Hepatic stellate cell (primary cell): ENCODE measurements at places on chromosomes 1 and 21.
A peak's percentile ranks its signal among the peaks of the same experiment; 100 is the strongest.

- DNase-seq = no peak
Measured at GRCh38 chr1:186183970-186184628, 191.0 kb downstream of the TPR start.

DNA sequence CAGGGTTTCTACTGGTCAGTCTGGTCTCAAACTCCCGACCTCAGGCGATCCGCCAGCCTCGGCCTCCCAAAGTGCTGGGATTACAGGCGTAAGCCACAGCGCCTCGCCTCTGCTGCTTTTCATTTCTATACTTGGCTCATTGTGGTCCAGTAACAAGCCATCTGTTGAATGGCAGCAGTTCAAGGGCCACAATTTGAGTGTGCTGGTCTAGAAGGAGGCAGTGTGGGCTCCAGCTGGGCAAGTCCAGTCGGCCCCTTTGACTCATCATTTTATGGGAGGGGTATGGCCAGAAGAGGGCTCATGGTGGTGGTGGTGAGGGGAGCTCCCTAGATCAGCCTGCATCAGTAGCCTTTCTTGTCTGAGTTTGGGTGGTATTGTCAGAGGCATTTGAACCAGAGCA is 33.2 kb downstream of the ATP8B2 start:
- no peak for DNase-seq

DNA sequence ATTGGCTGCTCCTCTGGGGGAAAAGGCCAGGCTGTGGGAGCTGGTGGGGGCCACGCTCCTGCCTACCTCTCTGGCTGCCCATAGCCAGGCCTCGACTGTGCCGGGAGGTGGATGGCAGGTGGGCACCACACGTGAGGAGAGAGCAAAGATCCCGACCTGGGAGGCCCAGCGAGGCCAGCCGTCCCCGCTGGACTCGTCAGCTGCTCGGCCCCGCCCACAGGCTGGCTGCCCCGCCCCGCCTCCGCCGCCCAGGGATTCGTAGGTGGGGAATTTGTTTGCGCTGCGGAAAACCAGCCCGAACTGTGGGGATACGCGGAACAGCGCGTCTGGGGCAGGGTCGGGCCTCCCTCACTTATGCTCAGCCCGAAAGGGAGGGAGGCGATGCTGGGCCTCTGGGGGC is 31.7 kb downstream of the TP73 start:
- DNase-seq = no peak

GRCh38 chr1:208129060-208129459 is 115.1 kb downstream of the PLXNA2 start:
- DNase-seq = no peak

DNA sequence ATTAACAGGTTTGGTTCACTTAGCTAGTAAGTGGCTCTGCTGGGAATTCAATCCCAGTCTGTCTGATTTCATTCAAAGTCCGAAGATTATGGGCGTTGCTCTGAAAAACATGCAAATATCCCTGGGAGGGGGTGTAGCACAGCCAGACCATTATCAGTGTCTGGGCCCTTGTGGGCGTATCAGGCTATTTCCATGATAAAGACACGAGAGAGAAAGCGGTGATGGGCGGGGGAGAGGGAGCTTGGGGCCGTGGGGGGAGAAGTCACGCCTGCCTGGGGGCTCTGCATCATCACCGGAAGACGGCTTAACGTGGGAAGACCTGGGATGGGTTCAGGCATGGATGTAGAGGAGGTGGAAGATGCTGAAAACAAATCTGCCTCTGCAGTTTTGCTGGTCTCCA is 25.8 kb downstream of the IL6R start:
- DNase-seq = no peak

DNA sequence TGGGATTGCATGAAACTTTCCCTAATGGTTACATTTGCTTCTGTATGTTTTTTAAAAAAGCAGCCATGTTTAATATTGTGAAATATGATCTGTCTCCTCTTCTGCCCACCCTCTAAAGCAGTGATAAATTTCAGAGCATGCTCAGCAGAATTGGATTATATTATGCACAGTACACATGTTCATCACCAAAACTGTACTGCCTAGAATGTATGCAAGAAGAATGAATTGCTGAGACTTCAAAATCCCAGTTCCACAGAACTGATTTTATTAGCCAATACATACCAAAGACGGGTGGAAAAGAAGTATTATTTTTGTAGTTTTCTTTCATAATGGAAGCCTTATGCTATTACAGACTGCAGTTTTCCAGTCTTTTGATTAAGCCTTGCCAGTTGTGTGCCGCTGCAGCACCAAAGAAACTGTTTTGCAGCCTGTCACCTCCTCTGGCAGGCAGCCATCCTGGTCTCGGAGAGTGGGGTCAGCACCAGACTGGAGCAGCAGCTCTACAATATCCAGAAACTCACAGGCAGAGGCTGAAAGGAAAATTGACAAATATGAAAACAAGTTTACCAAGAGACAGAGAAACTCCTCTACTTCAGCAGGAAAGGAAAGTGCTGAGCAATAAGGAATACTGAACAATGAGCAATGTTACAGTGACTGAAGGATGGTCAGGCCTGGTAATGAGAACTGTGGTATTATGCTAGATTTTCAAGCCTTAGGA is 58.1 kb downstream of the LHX4 start:
- DNase-seq = no peak

GRCh38 chr1:184811439-184812111 is 56.9 kb upstream of the EDEM3 start:
- DNase-seq = no peak

- DNase-seq = no peak
Measured at GRCh38 chr1:121443001-121443540, 258.3 kb downstream of the SRGAP2C start.

DNA sequence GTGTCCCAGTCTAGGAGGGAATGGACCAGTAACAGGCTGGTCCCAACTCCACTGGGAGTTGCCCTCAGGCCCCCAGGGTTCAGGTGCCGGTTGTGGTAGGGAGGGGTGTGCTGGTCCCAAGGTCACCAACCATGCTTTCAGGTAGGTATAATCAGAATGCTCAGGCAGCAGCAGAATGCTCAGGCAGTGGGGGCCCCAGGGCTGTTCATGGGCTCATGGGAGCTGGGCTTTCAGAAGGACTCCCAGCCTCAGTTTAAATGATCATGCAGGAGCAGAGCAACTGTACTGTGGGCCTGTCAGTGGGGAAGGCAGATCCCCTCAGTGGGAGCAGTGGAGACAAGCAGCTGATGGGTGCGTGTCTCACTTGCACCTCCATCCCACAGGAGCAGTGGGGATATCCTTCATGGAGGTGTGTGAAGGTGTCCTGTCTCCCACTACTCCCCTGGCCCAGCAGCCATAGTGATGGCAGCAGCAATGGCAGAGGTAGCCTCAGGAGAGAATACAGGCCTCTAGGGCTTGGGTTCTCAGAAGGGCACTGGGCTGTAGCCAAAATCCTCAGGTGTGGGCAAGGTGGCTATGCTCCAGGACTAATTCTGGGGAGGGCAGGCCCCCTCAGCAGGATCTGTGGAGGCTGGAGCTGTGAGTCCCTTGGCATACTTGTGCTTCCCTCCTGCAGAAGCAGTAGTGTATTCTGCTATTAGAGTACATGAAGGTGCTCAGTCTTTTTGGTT is 917.3 kb upstream of the B3GALT2 start:
- DNase-seq = no peak

GRCh38 chr1:222702210-222702609 is 10.1 kb downstream of the AIDA start:
- no peak for DNase-seq

- DNase-seq = no peak
Measured at GRCh38 chr1:9200441-9200840, 34.1 kb upstream of the H6PD start.

- DNase-seq = no peak
Measured at GRCh38 chr1:151197863-151198253, 494 bp upstream of the PIP5K1A start.

DNA sequence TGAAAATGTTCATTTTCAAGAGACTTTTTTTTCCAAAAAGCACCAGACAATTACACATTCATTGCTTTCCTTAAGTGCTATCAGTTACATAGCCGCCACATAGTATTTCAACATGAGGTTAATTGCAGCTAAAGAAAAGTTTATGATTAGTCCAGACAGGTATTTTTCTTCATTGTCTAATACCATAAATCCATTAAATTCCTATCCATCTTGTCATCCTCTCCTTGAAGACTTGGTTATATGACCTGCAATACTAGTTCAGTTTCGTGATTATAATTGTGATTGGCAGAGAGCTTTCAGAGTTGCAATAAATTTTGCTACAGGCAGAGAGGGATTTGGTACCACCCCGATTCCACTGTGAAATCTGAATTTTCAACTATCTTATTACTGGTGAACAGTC is 437.7 kb downstream of the GPATCH2 start:
- DNase-seq = no peak

DNA sequence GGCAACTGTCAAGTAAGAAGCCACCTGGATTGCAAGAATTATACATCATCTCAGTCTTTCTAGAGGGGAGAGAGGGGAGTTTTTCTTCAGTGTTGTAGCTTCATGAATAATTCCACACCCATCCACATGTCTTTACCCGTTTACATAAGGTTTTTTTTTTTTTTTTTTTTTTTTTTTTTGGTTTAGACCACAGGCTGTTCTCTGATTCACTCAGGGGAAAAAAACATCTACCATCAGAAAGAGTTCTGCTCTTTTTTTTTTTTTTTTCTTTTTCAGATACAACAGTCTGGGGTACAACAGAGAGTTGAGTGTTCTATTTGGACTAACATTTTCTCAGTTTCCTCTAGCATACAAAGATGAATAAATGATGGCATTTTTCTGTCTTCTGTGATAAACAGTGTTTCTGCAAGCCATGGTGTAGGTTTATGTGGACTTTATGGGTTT is 4.9 kb upstream of the KIF14 start:
- peak; percentile 31 for DNase-seq

DNA sequence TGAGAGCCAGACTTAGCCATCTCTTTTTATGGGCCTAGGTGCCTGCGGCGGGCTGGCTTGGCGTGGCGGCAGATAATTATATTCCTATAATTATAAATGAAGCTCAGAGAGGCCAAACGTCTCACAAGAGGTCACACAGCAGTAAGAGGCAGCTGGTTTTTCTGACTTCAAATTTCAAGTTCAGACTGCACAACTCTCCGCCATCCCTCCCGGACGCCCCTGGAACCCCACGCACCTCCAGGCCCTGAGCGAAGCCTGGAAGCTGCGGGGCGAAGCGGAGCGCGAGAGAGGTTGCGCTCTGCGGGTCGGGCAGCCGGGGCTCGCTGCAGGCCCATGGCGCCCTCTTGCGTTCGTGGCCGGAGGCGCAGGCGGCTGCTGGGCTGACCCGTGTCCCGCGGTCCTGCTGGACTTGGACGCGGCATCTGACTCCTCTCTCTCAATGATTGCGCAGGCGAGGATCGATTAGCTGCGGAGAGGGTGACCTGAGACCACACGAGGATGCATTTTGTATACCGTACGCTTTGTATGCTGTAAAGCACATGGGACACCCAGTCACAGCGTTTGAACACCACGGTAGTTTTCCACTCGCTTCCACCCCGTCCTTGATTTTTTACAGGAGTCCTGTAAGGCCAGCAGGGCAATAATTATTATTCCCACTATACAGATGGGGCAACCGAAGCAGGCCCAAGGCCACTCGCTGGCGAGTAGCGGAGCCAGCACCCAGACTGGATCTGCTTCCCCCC is 272.7 kb downstream of the FOXD2 start:
- DNase-seq = peak; percentile 95

- DNase-seq = no peak
Measured at GRCh38 chr1:2966449-2967328, 54.6 kb upstream of the ACTRT2 start.

DNA sequence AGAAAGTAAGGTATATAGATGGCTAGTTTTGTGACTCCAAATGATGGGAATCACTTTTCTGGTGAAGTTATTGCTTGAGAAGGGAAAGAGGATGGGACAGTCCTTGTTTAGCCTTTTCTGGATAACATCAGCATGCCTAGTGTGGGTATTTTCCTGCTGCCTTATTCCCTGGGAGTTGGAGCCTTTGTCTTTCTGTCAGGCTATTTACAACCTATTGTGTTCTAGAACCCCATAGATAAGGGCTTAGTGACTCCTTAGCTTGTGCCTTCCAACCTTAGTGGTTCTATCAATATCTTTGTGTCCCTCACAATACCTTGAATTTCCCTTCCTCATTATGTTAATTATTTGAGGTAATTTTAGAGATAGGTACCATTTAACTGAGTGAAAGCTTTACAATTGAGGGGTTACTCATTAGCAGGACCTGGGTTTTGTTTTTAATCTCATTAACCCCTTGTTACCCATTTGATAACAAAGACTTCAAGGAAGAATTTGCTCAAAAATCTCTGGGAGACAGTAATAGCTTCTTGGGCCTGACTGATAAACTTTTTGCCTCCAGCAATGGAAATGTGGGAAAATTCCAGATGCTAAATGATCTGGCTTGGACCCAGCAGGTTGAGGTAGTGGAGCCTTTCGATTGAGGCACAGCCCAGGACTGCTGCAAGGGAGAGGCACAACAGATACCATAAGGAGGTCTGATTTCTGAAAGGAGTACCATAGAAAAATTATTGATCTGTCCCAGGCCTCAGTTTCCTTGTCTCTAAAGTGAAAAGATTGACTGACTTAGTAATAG is 49.0 kb downstream of the CACHD1 start:
- DNase-seq = no peak

DNA sequence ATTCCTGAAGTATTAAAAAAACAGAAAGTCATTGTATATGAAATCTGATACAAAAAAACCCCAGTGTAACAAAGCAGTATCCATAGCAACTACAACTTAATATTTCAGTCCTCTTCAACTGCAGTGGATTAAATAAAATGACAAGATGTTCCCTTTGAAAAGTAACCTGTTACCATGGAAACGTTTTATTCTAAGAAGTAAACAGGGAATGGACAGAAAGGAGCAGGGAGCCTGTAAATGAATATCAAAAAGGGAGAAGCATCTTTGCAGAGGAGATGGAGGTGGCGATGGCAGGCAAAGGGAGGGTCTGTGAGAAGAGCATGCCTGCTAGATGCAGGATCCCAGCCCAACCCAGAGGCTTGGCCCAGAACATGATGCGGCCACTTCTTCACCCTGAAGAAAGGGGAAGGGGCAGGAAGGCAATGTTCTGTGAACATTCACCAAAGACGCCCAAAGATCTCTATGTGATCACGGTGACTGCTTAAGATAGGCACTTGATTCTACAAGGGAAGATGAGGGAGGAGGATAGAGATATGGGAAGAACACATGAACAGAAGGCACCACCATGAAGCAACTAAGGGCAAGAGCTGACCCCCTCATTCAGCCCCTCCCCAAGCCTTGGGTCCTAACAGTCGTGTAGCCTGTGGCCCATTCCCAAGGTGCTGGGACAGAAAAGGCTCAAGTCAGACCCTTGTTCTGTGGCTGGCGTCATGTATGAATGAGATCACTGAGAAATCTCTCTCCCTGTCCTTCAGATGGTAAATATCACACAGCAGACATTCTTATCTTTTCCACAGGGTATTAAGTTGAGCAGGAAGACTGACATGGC is 200.0 kb downstream of the SLC45A1 start:
- DNase-seq = no peak

- DNase-seq = peak; percentile 55
Measured at GRCh38 chr1:202283379-202283844, 58.3 kb downstream of the UBE2T start.

GRCh38 chr1:243930822-243931671 is 81.0 kb upstream of the AKT3 start:
- no peak for DNase-seq
